Activated CD8-positive, alpha-beta memory T cell treated with anti-CD3 and anti-CD28 coated beads for 1 hour (primary cell): ENCODE measurements at places on chromosomes 11 and 22.

DNA sequence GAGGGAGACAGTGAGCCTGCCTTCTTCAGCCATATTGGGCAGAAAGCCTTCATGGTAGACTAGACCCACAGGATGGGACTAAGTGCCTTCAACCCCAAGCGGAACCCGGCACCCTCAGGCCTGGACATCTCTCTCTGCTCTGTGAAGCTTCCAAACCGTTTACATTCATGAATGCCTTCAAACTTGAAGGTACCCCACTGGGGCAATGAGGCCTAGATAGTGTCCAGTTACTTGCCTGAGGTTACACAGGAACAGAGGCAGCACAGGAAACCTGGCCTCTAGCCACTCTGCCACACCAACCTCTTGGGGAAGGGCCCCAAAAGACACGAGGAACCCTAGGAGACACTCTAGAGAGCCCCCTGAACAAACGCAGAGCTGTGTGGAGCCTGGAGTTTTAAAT is 14.5 kb upstream of the CYP2R1 start:
- DNase-seq = no peak

- no peak for DNase-seq
These were observed at the start of gene SYT8 for GRCh38 chr11:1834779-1835670. SYT8 (plus strand) TSS chr11:1834990; CDS start chr11:1835106, 116 bp downstream.

- DNase-seq = no peak
These were observed 39.3 kb upstream of the BSX start for GRCh38 chr11:123020968-123021367.

GRCh38 chr22:11627436-11627797 is 3900.6 kb upstream of the OR11H1 start:
- no peak for DNase-seq

DNA sequence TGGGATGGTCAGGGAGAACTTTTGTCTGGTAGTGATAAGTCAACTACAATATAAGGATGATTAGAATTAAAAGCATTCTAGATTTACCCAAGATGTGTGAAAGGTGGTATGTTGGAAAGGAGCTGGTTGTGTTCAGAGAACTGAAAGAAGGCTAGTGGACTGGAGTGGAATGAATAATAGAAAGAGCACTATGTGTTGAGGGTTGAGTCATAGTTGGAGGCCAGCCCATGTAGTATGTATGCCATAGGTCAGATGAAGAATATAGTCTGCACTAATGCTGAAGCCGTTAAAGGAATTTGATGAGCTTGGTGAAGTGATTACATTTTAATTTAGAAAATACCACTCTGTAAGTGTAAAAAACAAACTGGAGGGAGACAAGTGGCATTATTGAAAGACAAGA is 514.1 kb downstream of the CNTN5 start:
- DNase-seq = no peak

DNA sequence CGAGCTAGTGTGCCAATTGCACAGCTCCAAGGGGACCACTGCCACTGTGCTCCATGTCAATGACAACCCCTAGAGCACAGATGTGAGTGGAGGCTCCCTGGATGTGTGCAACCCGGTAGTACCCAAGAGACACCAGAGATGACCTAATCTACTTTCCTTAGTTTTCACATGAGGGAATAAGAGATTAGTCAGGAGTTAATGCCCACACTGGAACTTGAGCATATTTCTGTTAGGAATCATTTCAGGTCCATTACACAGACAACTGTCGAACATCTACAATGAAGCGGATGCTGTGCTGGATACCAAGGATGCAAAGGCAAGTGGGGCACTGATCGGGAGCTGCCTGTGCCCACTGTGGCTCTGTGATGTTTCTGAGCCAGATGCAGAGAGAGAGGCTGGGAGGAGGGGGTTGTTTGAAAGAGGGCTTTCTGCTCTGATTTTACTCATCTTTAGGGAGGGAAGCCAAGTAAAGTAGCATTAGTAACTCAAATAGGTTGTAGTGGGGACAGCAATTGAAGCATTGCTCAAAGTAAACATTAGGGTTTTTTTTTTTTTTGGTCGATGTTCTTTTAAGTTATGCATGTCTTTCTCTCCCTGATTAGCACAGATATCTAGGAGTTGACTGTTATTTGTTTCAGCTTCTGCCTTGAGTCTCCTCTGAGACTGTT is 82.5 kb upstream of the SORL1-AS1 start:
- no peak for DNase-seq

- no peak for DNase-seq
These were observed 36.8 kb downstream of the TBX1 start for GRCh38 chr22:19797086-19798002.

- DNase-seq = no peak
These were observed 34.8 kb downstream of the RELT start for GRCh38 chr11:73411031-73411430.

DNA sequence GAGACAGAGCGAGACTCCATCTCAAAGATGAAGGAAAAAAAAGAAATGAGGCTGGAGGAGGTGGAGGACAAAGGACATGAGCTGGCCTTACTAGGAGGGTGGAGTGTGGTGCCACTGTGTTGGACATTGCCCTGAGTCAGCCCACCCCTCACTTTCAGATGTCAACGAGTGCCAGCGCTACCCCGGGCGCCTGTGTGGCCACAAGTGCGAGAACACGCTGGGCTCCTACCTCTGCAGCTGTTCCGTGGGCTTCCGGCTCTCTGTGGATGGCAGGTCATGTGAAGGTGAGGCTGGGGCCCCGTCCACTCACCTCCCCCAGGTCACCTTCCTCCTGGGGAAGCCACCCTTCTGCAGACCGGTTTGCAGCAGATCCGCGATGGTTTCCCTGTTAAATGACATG is 40.6 kb downstream of the FBLN1 start:
- DNase-seq = no peak

DNA sequence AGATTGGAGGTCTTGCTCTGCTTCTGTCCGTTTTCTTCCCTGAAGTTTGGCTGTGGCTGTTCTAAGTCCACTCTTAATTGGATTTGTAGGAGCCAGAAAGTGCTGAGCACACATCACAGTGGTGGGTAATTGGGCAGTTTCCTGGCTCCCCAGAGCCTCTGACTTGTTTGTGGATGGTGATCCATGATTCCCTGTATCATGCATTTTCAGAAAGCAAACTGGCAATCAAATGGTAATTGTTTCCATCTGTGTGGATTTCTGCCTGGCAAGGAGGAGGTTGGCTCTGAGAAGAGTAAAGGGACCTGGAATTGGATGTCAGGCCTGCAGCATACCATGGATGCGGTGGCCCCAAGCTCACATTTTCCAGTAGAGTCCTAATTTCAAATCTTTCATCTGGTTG is 49.5 kb downstream of the PPFIBP2 start:
- no peak for DNase-seq

DNA sequence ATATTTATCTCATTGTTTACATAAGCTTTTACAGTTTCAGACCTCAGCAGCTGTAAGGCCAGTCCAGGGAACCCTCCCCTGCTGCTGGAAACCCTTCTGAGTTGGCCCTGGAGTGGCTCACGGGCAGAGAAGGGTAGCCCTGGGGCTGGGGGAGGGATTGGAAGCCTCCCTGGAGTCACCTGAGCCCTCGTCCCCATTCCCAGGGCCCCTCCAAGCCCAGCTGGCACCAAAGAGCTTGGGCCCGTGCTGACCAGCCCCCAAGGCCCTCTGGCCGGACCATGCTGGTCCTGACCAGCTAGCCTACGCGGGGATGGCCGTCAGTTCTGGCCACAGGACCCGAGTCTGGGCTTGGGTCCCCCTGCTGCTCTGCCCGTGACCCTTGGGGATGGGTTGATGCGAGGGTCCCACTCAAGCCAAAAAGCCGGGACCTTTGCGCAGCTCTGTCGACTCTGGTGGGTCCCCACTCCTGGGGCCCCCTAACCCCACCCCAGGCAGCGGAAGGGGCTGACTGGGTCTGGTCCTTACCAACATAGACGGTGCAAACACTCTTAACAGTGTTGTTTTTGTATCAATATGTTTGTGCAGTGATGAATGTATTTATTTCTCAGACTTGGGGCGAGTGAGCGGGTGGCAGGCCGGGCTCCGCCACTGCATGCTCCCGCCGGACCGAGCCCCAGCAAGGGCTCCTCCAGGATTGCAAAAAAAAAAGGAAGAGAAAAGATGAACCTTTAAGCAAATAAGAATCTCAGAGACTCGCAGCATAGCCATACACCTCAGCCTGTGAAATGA is 17.5 kb upstream of the TMEM191C start:
- DNase-seq = no peak

- no peak for DNase-seq
These were observed 10.7 kb upstream of the SESN3 start for GRCh38 chr11:95241681-95242081.

GRCh38 chr11:22633354-22633902 is 7.8 kb upstream of the FANCF start:
- DNase-seq = no peak

GRCh38 chr22:23251445-23252093 is 71.3 kb downstream of the BCR start:
- DNase-seq = no peak

DNA sequence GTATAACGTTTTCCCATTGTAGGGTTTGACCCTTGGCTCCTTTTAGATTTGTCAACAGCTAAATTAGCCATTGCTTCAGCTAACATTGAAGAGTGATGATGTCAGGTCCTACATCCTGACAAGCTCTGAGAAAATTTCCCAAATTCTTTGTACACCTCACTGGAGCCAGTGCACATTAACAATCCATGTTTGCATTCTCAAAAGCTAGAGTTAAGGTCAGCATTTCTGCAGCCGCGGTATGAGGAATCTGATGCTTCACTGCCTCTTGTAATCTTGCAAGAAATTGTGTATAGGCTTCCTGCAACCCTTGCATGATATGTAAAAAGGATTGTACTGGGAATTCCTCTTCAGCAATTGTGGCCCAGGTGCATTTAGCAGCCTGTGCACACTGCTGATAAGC is 33.1 kb upstream of the NCAM1 start:
- DNase-seq = no peak

DNA sequence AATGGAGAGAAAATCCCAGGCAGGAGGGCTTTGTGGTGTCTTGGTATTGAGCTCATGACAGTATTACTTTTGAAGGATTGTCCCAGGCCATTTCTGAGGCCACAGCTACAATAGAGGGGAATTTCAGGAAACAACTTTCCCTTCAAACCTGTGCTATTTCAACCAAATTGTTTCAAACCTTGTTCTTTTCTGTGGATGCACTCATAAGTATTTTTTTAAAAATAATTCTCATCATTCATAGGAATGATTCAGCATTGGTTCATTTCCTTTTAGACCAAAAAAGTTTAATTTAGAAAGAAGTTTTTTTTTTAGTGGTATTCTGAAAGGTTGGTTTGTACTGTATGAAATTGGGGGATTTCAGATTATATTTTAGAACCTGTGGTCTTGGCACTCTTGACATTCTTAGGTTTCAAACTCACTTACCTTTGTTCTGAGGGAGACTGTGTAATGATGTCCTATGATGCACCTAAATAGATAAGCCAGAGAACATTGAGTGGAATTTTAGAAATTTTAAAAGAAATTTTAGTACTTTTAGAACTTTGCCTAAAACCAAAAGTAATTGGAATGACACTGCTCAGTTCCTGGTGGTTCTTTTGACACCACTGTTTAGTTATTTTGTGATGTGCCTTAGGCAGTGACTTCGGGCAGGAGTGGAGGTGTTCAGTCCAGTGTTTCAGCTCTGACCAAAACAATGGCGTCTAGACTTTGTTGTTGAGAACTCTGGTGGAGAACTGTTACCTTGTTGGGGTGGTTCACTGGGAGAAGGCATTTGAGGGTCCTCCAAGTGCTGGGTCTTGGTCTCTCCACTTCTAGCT is 12.2 kb downstream of the TEAD1 start:
- no peak for DNase-seq

- no peak for DNase-seq
These were observed 90.1 kb downstream of the PDHX start for GRCh38 chr11:35006389-35007128.

GRCh38 chr11:96194581-96195374 is 148.2 kb downstream of the MAML2 start:
- DNase-seq = no peak

GRCh38 chr22:22802339-22802970 is 85.2 kb upstream of the IGLL5 start:
- no peak for DNase-seq

DNA sequence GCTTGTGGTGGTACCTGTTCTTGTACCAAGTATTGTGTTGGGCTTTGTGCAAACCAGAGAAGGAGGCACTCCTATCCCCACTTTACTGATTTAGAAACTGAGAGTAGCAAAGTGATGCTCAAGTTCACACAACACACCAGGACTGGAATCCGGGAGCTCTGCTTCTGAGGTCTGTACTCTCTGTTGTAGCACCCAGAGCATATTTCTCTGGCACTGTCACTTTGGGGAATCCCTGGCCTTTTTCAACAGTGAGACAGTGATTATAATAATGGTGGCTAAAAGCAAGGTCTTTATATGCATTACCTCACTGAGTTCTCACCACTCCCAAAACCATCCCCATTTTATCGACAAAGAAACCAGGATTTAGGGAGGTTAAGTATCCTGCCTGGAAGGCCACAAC is 362.4 kb downstream of the TENM4 start:
- DNase-seq = no peak

DNA sequence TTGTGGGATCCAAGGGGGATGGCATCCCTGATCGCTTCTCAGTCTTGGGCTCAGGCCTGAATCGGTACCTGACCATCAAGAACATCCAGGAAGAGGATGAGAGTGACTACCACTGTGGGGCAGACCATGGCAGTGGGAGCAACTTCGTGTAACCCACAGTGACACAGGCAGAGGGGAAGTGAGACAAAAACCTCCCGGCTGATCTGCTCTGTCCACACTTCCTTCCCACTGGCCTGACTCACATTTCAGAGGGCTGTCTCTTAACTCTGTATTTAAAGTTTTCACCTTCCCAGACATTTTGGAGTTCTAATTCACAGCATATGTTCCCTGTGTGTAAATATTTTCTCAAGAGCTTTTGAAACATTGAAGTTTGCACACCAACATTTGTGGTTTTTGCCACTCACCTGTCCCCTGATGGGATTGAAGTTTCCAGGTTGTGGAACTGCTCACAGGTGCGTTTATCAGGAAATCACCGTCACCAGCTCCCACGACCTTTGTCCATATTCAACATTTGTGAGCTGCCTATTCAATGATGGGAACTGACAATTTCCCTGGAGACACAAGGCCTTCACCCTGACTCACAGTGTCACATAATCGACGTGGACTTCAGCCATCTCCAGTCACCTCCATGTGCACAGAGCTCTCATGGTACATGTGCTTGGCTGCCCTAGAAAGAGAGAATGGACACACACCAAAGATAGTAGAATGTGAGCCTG is 99.2 kb downstream of the VPREB1 start:
- DNase-seq = no peak

- DNase-seq = no peak
These were observed 105.2 kb downstream of the TRAF6 start for GRCh38 chr11:36404831-36405230.

- DNase-seq = no peak
These were observed 4.5 kb upstream of the GCAT start for GRCh38 chr22:37803195-37803638.

DNA sequence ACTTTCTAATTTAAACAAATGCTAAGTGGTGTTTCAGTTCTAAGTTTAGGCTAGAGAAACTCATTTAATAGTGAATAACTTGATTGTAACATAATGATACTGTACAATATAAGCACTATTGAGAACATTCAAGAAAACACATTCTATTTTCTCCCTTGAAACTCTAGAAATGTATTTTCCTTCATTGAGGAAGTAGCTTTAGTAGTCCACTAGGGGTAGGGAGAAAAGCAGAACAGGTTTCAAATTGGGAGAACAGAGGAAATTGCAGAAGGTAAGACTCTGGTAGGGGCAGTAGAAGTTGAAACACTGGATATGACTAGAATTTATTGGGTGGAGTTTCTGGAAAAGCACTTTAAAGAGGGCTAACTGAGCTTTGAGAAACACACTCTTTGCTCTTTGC is 31.6 kb upstream of the MPPED2 start:
- no peak for DNase-seq
